ENCODE measurements at places on chromosomes 5 and 9. TPM values are rescaled to one million over a fixed set of nuclear protein-coding genes. Genes with fewer than 3 reads are reported as not detected.
A peak's percentile ranks its signal among the peaks of the same experiment; 100 is the strongest.

CCDC183 gene
- total RNA-seq, result 0.16 TPM

BNC2 gene
- 1.6 TPM for total RNA-seq

RASEF gene
- 0.16 TPM for total RNA-seq

DEPDC1B gene
- total RNA-seq, result 14.5 TPM

DNA sequence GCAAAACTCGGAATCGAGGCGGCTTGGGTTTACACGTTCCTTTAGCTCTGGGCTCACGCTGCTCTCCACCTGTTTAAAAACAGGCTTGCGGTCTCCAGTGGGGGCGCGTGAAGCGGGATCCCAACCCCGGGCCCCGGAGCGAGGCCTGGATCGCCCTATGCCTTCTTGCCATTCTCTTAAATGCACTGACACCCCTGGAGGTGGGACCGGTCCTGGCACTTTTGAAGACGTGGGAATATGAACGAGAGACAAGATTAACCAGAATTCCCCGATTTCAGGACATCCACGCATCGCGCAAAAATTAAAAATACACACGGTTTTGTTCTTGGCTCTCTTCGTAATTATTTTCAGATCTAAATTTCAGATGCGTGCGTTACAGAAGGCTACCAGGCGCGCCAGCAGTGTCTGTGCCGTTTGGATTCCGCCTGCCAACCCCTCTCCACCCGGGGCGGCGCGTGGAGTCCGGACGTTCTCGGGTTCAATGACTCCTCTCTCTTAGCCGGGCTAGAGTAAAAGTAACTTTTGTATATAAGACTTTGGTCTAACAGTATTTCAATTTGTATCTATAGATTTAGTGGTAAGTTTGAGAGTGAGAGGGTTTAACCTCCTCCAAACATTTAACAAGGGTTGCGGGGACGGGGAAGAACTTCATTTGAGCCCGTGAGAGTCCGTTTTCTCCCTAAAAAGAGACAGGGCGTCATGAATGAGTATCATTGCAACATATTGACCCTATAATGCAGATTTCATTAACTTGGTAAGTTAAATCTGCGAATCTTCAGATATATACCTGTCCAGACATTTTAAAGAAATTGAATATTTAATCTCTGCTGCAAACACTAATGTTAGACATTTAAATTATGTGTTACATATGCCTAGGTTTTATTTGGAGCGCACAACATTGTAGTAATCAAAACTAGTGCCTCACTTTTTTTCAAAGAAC lies 3.8 kb downstream of the FOXD1 start:
- no peak for DNase-seq
- H3K36me3 ChIP-seq, result peaks cover 6% of the 10 kb centered on the region
- no peak overlapping the region for H3K4me3 ChIP-seq
- no peak overlapping the region for H3K27ac ChIP-seq
- no peaks in the 10 kb centered on the region for H3K27me3 ChIP-seq
- peaks cover 4% of the 10 kb centered on the region for H3K4me1 ChIP-seq

GRCh38 chr5:159033351-159033657 lies 66.4 kb downstream of the EBF1 start:
- H3K36me3 ChIP-seq, result no peaks in the 10 kb centered on the region
- H3K27me3 ChIP-seq, result no peaks in the 10 kb centered on the region
- no peak overlapping the region for H3K4me3 ChIP-seq

DNA sequence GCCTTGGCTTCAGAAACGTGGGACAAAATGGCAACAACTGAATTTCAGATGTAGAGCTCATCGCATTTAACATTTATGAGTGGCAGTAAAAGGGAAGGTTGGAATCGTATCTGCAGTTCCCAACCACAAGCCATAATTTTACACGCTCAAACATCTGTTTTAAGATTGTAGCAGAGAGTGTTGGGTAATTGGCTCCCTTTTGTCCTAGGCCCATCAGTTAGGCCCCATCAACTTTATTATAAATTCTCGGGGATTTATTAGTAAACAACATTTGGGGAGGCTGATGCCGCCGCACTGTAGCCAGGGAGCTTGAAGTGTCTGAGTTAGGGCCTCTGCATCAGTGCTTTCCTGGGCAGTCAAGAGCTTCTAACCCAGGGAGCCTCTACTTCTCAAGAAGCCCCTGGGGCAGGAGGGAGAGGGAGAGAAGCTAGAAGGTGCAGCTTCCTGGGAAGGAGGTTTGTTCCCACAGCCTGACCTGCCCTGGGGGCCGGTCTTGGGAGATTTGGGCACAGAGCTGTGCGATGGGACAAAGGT lies 66.2 kb downstream of the HSPA4 start:
- no peaks in the 10 kb centered on the region for H3K27me3 ChIP-seq
- H3K27ac ChIP-seq, result no peak overlapping the region
- H3K4me3 ChIP-seq, result no peak overlapping the region
- peaks cover 9% of the 10 kb centered on the region for H3K4me1 ChIP-seq
- no peak for DNase-seq

GRCh38 chr5:33317271-33317670 lies 123.5 kb upstream of the TARS1 start:
- H3K27me3 ChIP-seq, result no peaks in the 10 kb centered on the region
- no peak overlapping the region for H3K4me3 ChIP-seq
- H3K27ac ChIP-seq, result peak overlapping the region; percentile 38
- no peaks in the 10 kb centered on the region for H3K36me3 ChIP-seq
- H3K4me1 ChIP-seq, result peaks cover 38% of the 10 kb centered on the region
- no peak for DNase-seq

DNA sequence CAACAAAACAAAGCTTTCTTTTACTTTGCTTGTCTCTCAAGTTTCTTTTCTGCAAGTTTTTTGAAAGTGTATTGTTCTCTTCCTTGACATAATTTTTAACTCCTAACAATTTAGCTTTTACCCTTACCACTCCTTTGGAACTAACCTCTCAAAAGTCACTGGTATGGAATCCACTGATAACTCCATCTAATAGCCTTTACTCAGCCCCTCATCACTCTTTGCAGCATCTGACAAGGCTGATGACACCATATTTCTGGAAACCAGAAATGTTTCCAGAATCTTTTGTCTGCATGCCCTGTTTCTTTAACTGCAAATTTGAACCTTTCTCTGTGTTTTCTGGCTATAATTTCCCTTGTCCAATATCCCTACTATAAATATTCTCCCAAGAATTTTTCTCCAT lies 46.5 kb downstream of the ZNF474 start:
- H3K27me3 ChIP-seq, result no peaks in the 10 kb centered on the region
- no peak for DNase-seq
- H3K36me3 ChIP-seq, result no peaks in the 10 kb centered on the region
- no peak overlapping the region for H3K4me3 ChIP-seq
- H3K27ac ChIP-seq, result no peak overlapping the region

GRCh38 chr5:157578079-157578780 lies 2.7 kb upstream of the ADAM19 start:
- H3K4me1 ChIP-seq, result peaks cover 46% of the 10 kb centered on the region
- H3K4me3 ChIP-seq, result no peak overlapping the region
- no peak for DNase-seq

DNA sequence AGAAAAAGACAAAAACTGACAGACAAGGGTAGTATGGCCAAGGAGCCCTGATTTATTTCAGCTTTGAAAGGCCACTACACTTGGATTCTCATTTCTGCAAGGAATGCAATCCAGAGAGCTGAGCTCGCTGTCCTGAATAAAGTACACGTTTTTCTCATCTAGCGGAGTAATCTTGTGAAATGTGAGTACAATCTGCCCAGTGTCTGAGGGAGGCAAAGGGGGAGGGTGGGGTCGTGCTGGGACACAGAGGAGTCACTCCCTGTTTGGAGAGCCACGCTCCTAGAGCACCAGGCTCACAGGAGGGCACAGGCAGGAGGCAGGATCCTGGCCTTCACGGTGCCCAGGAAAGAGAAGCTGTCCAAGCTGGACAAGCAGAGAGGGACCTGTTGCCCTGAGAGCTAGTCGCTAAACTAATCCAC lies 51.0 kb upstream of the IFNK start:
- H3K27ac ChIP-seq, result no peak overlapping the region
- no peak for DNase-seq
- no peak overlapping the region for H3K4me3 ChIP-seq
- no peaks in the 10 kb centered on the region for H3K4me1 ChIP-seq
- H3K36me3 ChIP-seq, result no peaks in the 10 kb centered on the region
- H3K27me3 ChIP-seq, result no peaks in the 10 kb centered on the region

DNA sequence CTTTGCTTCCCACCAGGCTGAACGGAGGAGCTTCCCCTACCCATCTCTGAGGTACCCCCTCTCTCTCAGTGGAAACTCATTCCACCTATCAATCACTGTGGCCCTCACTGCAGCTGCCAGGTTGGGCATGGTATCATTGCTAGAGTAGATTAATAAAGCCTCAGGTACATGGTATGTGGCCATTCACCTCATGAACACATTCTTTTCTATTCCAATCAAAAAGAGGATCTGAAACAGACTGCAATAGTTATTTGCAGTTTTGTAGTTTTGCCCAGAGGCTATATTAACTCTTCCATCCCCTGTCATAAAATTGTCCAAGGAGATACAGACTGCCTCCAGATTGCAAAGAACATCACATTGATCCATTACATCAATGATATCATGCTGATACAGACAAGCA lies 85.8 kb upstream of the MVB12B start:
- no peak overlapping the region for H3K4me3 ChIP-seq
- no peaks in the 10 kb centered on the region for H3K4me1 ChIP-seq

DNA sequence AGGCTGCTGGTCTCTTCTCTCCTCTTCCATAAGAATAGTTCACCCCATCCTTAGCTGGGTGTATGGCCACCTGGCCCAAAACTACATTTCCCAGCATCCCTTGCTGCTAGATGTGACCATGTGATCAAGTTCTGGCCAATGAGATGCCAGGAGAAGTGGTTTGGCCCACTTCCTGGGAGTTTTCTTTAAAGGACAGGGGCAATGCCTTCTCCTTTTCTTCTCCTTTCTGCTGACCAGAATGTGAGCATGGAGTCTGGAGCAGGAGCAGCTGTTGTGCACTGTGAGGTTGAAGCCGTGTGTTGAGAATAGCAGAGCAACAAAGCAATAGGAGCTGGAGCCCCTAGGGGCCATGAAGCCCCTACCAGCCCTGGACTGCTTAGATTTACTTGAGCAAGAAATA lies 36.8 kb downstream of the C9orf50 start:
- H3K27me3 ChIP-seq, result no peaks in the 10 kb centered on the region
- peaks cover 6% of the 10 kb centered on the region for H3K4me1 ChIP-seq
- no peak overlapping the region for H3K27ac ChIP-seq
- no peak overlapping the region for H3K4me3 ChIP-seq

GRCh38 chr5:153099328-153099727 lies 391.1 kb upstream of the GRIA1 start:
- no peak overlapping the region for H3K27ac ChIP-seq
- no peak for DNase-seq
- no peaks in the 10 kb centered on the region for H3K36me3 ChIP-seq
- H3K4me1 ChIP-seq, result no peaks in the 10 kb centered on the region

DNA sequence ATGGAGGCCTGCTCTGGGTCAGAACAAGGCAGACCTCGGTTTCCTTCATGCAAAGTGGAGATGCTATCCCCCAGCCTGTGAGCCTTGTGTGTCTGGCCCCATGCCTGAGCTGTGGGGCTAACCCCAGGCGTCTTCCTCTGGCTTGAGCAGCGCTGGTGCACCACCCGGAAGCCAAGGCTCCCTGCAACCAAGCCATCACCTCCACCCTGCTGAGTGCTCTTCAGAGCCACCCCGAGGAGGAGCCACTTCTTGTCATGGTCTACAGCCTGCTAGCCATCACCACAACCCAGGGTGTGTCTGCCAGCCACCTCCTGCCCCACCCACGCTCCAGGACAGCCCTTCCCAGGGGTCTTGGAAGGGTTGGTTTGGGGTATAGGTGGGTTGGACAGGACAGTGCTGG lies 16.2 kb downstream of the REXO4 start:
- peaks cover 29% of the 10 kb centered on the region for H3K36me3 ChIP-seq
- H3K27ac ChIP-seq, result no peak overlapping the region
- no peak for DNase-seq
- H3K4me1 ChIP-seq, result no peaks in the 10 kb centered on the region
- H3K4me3 ChIP-seq, result no peak overlapping the region

DNA sequence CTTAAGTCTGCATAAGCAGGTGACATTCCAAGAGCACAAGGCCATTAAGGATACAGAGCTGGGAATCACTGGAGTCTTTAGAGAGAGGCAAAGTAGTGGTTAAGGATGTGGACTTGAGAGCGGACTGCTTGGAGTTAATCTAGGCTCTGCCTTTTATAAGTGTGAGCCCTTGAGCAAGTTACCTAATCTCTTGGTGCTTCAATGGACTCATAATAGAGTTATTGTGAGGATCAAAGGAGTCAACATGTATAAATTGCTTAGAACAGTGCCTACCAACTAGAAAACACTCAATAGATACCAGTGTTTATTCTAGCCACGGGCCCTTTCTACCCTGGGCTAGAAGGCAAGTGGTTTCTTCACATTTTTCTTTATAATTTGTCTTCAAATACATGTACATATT lies 819.4 kb downstream of the NR2F1-AS1 start:
- H3K4me3 ChIP-seq, result no peak overlapping the region
- no peaks in the 10 kb centered on the region for H3K36me3 ChIP-seq
- H3K4me1 ChIP-seq, result no peaks in the 10 kb centered on the region
- H3K27ac ChIP-seq, result no peak overlapping the region
- no peak for DNase-seq

DNA sequence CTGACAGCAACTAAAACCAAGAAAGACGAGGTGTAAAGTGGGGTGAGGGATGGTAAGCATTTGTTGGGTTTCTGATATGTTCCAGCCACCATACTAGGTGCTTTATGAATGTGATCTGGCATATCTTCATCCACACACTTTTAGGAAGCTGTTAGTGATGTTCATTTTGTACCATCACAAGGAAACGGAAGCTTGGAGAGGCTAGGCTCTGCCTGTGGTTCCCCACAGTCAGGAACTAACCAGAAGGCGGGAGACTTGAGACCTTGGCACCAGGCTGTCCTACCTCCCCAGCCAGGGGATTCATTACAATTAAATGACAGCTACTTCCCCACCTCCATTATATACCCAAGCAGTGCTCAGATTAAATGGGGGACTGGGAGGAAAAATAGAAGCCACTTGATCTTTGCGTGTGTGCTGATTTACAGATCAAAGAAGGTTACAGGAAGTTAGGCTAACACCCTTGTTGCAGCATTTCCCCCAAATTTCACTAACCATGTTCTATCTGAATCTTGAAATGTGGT lies 43.0 kb downstream of the SFXN1 start:
- H3K36me3 ChIP-seq, result peaks cover 92% of the 10 kb centered on the region
- peaks cover 20% of the 10 kb centered on the region for H3K4me1 ChIP-seq
- no peak for DNase-seq

DNA sequence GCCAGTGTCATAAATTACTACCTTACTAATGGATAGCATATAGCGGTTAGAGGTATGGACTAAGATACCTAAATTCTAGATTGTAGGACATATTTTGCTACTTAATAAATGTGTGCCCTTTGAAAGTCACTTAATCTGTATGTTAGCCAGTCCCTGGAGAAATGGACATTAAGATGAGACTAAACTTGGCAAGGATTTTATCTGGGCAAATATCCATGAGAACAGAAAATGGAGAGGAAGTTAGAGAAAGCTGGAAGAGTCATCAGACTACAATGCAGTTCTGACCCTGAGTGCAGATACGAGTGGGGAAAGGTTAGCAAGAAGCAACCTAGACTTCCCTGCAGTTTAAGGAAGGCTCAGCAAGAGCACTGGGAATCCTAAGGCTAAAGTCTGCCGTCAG lies 33.0 kb downstream of the TBCA start:
- H3K4me3 ChIP-seq, result no peak overlapping the region
- H3K36me3 ChIP-seq, result peaks cover 14% of the 10 kb centered on the region
- H3K4me1 ChIP-seq, result no peaks in the 10 kb centered on the region
- no peak for DNase-seq
- no peaks in the 10 kb centered on the region for H3K27me3 ChIP-seq
